Fibroblast of lung (primary cell): ENCODE measurements at places on chromosomes 5 and 9. TPM values are rescaled to one million over a fixed set of nuclear protein-coding genes. Genes with fewer than 3 reads are reported as not detected.

The LRRC14B gene
- not detected in 2 replicates for total RNA-seq

DNA sequence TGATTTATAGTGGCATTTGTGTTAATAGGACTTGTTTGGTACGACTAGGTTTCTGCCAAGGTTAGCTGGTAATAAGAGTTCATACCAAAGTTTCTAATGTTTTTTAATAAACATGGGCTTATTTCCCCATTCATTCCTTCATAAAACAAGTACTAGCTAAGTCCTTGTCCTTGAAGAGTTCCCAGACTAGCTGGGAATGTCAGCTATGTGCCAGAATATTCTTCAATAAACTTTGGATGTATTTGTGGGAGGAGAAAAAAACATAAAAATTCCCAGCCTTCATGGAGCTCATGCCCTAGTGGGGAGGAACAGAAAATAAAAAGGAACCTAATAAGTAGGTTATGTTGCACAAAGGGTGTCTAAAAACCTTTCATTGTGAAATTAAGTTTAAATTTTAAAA, 176.9 kb downstream of the DENND1A start:
- no peaks in the 10 kb centered on the region for H3K4me1 ChIP-seq
- H3K27ac ChIP-seq, result no peak overlapping the region
- H3K36me3 ChIP-seq, result no peaks in the 10 kb centered on the region
- no peaks in the 10 kb centered on the region for H3K27me3 ChIP-seq
- H3K4me3 ChIP-seq, result no peak overlapping the region

GRCh38 chr5:169125571-169125970, 175.4 kb downstream of the SLIT3 start:
- DNase-seq, result no peak
- H3K27ac ChIP-seq, result no peak overlapping the region
- no peaks in the 10 kb centered on the region for H3K27me3 ChIP-seq
- no peaks in the 10 kb centered on the region for H3K36me3 ChIP-seq
- H3K4me1 ChIP-seq, result no peaks in the 10 kb centered on the region
- no peak overlapping the region for H3K4me3 ChIP-seq

DNA sequence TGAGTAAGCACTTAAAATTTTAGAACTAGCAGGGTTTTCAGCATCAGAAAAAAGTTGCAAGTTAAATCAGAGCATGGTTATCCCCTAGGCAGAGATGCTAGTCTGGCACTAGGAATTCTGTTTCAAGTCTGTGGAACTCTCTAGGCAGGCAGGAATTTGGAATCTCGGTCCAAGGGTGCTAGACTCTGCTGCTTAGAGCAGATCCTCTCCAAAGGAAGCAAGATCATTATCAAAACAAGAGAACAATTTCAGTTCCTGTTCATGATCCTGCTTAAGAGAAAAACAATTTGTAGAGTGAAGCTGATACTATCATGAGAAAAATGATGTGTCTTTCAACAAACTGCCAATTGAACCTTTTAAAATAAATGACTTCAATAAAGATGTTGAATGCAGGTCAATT, 420.7 kb downstream of the KIF4B start:
- H3K4me1 ChIP-seq, result no peaks in the 10 kb centered on the region
- H3K27me3 ChIP-seq, result no peaks in the 10 kb centered on the region
- no peak for DNase-seq
- H3K27ac ChIP-seq, result no peak overlapping the region

- peaks cover 2% of the 10 kb centered on the region for H3K36me3 ChIP-seq
- no peaks in the 10 kb centered on the region for H3K4me1 ChIP-seq
- no peak overlapping the region for H3K27ac ChIP-seq
- no peaks in the 10 kb centered on the region for H3K27me3 ChIP-seq
- no peak overlapping the region for H3K4me3 ChIP-seq
Measured at GRCh38 chr9:120608421-120608820, 28.5 kb upstream of the CDK5RAP2 start.

The KLHL3 gene
- 1.5 and 2.3 TPM in 2 replicates for total RNA-seq

DNA sequence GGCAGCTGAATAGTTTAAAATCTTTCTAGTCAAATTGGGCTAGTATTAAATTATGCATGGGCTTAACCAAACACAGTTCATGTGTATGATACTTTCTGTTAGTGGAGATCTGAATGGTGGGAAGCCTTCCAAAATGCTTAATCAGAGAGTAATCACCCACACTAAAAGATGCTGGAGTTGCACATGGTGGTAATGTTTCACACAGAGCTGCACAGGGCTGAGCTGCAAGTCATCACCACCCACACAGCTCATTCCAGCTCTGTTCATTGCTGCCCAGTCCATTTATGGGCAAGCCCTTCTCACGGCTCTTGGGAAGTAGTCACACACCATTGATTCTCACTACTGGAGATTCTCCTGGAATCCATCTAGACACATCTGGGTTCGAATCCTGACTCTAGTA, 351.5 kb upstream of the KCNN2 start:
- no peak overlapping the region for H3K4me3 ChIP-seq
- no peaks in the 10 kb centered on the region for H3K27me3 ChIP-seq
- no peaks in the 10 kb centered on the region for H3K4me1 ChIP-seq
- H3K27ac ChIP-seq, result no peak overlapping the region

DNA sequence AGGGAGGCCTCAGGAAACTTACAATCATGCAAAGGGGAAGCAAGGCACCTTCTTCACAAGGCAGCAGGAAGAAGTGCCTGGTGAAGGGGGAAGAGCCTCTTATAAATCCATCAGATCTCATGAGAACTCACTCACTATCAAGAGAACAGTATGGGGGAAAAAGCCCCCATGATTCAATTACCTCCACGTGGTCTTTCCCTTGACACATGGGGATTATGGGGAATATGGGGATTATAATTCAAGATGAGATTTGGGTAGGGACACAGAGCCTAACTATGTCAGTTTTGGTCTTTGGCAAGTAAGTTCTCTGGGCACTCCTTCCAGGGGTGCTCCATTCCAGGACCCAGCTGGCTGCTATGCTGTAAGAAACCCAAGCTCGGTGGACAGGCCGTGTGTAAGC, 275.3 kb upstream of the TUT7 start:
- DNase-seq, result no peak
- no peaks in the 10 kb centered on the region for H3K36me3 ChIP-seq
- H3K4me3 ChIP-seq, result no peak overlapping the region
- no peak overlapping the region for H3K27ac ChIP-seq
- no peaks in the 10 kb centered on the region for H3K27me3 ChIP-seq
- H3K4me1 ChIP-seq, result no peaks in the 10 kb centered on the region

GRCh38 chr9:126674365-126675146, 60.8 kb downstream of the LMX1B start:
- no peaks in the 10 kb centered on the region for H3K36me3 ChIP-seq
- no peaks in the 10 kb centered on the region for H3K4me1 ChIP-seq
- H3K27me3 ChIP-seq, result peaks cover 32% of the 10 kb centered on the region
- no peak overlapping the region for H3K4me3 ChIP-seq
- H3K27ac ChIP-seq, result no peak overlapping the region
- DNase-seq, result no peak

The PRR7 gene
- total RNA-seq, result 2.1 and 2.3 TPM in 2 replicates

DNA sequence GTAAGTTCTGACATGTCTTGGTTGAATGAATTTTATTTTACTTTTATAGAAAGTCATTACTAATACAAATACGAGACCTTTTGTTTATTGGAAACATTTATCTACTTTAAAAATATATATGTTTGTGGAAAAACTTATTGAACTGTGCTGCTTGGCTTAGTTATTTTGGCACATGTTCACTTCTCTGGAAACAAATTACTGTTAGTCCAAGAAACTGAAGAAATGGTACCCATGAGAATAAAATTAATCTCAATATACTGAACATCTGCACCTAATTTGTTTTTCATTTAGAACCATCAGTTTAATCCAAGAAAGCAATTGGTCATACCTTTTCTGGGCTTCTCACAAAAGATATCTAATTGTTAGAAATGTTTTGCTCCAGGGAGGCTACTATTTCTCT, 32.2 kb downstream of the INVS start:
- H3K36me3 ChIP-seq, result peaks cover 2% of the 10 kb centered on the region
- DNase-seq, result no peak
- H3K4me3 ChIP-seq, result no peak overlapping the region
- no peaks in the 10 kb centered on the region for H3K4me1 ChIP-seq
- H3K27me3 ChIP-seq, result no peaks in the 10 kb centered on the region

The F2R gene
- total RNA-seq, result 164 and 265 TPM in 2 replicates

- H3K4me3 ChIP-seq, result peak within 1 kb of the TSS; percentile 21
- no peaks in the 10 kb centered on the region for H3K36me3 ChIP-seq
- no peak for DNase-seq
Measured at GRCh38 chr5:132746954-132747615, at the start of gene CCNI2. CCNI2 (plus strand) TSS chr5:132747426; CDS start chr5:132747496, 70 bp downstream.

GRCh38 chr9:91256235-91256634, 105.5 kb downstream of the AUH start:
- H3K4me3 ChIP-seq, result no peak overlapping the region
- peaks cover 6% of the 10 kb centered on the region for H3K4me1 ChIP-seq
- H3K36me3 ChIP-seq, result no peaks in the 10 kb centered on the region
- no peaks in the 10 kb centered on the region for H3K27me3 ChIP-seq
- DNase-seq, result no peak

DNA sequence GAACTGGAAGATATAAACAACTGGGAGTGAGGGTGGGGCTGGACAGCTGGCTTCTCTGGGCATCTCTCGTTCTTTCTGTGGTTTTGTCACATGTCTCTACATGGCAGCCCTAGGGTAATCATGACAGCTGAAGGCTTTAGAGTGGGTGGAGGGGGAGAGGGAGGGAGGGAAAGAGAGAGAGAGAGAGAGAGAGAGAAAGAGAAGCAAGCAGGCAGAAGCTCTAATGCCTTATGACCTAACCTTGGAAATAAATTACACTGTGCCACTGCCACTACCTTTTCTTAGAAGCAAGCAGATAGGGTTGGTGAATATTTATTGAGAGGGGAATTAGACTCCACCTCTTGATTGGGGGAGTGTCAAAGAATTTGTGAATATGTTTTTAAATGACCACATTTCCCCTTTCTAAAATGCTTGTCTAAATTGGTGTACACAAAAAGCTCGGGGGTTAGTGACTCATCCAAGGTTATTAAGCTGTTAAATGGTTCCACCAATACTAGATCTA, 2.6 kb upstream of the DAPK1 start:
- H3K27me3 ChIP-seq, result no peaks in the 10 kb centered on the region
- H3K4me1 ChIP-seq, result no peaks in the 10 kb centered on the region
- no peak overlapping the region for H3K4me3 ChIP-seq
- DNase-seq, result peak; percentile 72
- no peaks in the 10 kb centered on the region for H3K36me3 ChIP-seq
- H3K27ac ChIP-seq, result no peak overlapping the region

- peak overlapping the region; percentile 92 for H3K4me3 ChIP-seq
- H3K27ac ChIP-seq, result peak overlapping the region; percentile 99
- DNase-seq, result no peak
- H3K27me3 ChIP-seq, result no peaks in the 10 kb centered on the region
Measured at GRCh38 chr9:6681957-6682501, 36.5 kb upstream of the GLDC start.

The SLC6A19 gene
- total RNA-seq, result not detected in 2 replicates

GRCh38 chr5:1226839-1227581, 1.8 kb downstream of the SLC6A18 start:
- no peaks in the 10 kb centered on the region for H3K27me3 ChIP-seq
- H3K4me1 ChIP-seq, result no peaks in the 10 kb centered on the region

The SOX30 gene
- under 0.01 TPM in 1 of 2 replicates, not detected in the other for total RNA-seq

The PCDHGB1 gene
- 3.1 and 4.3 TPM in 2 replicates for total RNA-seq

DNA sequence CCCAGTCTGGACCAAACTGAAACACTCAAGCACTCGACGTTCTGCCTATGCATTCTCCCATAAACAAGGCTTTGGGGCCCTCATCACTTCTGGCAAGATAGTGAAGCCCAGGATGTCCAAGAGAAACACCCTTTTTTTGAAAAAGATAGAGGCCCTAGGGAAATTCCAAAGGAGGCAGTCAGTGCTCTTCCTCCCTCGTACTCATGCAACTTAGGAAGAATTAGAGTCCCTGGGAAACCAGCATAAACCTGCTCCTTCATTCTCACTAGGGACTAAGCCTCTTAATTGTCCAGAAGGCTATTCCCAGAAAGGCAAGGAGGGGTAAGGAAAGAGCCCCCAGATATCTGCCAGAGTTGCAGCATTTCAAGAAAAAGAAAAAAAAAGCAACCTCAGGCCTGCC, 7.8 kb upstream of the RUSC2 start:
- no peaks in the 10 kb centered on the region for H3K27me3 ChIP-seq
- no peak for DNase-seq
- H3K36me3 ChIP-seq, result no peaks in the 10 kb centered on the region

The WNT8A gene
- not detected in 2 replicates for total RNA-seq

The TRIM14 gene
- total RNA-seq, result 4.4 and 8.6 TPM in 2 replicates

DNA sequence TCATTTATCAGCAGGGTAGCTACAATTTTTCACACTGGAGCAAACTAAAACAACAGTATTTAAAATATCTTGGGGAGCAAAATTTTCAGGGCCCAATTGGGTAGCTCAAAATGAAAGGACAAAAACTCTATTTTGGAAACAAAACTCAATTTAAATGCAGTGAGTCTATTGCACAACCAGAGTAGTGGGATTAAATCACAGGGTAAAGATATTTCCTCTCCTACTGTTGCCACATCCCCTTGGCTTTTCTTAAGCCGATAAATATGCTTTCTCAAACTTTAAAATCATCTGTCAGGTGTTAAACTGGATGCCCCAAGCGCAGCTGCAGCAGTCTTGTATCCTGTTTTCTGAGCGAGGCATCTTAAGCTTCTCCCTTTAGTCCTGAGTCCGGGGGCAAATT, 1474.3 kb upstream of the CDH9 start:
- H3K27ac ChIP-seq, result no peak overlapping the region
- no peaks in the 10 kb centered on the region for H3K4me1 ChIP-seq

The TMEM8B gene
- total RNA-seq, result 2.1 and 3.0 TPM in 2 replicates

The SLC23A1 gene
- not detected in 2 replicates for total RNA-seq

The HTR1A gene
- total RNA-seq, result not detected in 2 replicates

- no peaks in the 10 kb centered on the region for H3K4me1 ChIP-seq
- no peaks in the 10 kb centered on the region for H3K36me3 ChIP-seq
- DNase-seq, result peak; percentile 62
Measured at GRCh38 chr5:50302815-50303490, 138.1 kb downstream of the EMB start.

- no peaks in the 10 kb centered on the region for H3K36me3 ChIP-seq
- H3K4me1 ChIP-seq, result no peaks in the 10 kb centered on the region
- DNase-seq, result no peak
- H3K27ac ChIP-seq, result no peak overlapping the region
Measured at GRCh38 chr5:151868451-151868850, 56.2 kb downstream of the GLRA1 start.

- no peaks in the 10 kb centered on the region for H3K27me3 ChIP-seq
- no peak overlapping the region for H3K4me3 ChIP-seq
- no peaks in the 10 kb centered on the region for H3K36me3 ChIP-seq
- H3K4me1 ChIP-seq, result peaks cover 2% of the 10 kb centered on the region
- DNase-seq, result no peak
Measured at GRCh38 chr5:131367219-131367860, 103.5 kb downstream of the CDC42SE2 start.

The PRELID2 gene
- 26.5 and 27.9 TPM in 2 replicates for total RNA-seq

DNA sequence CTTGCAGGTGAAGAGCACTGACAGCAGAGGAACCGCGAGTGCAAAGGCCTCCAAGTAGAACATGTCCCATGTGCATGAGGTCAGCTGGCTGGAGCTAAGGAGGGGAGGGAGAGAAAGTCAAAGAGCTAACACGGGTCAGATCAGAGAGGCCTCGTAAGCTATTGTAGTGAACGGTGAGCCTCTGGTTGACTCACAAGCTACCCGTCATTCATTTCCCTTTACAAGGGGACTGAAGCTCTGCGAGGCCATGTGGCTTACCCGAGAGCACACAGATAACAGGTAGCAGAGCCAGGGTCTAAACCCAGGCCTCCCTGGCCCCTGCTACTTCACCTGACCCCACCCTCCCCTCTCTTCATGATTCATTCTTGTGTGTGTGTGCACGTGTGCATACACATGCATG, 152.7 kb upstream of the ADRA1B start:
- no peak overlapping the region for H3K27ac ChIP-seq
- no peaks in the 10 kb centered on the region for H3K36me3 ChIP-seq
- H3K4me3 ChIP-seq, result no peak overlapping the region
- H3K4me1 ChIP-seq, result peaks cover 5% of the 10 kb centered on the region
- DNase-seq, result no peak

- H3K27me3 ChIP-seq, result no peaks in the 10 kb centered on the region
- H3K4me3 ChIP-seq, result no peak overlapping the region
- H3K4me1 ChIP-seq, result no peaks in the 10 kb centered on the region
- no peak for DNase-seq
- no peak overlapping the region for H3K27ac ChIP-seq
Measured at GRCh38 chr5:8481007-8481406, 612.1 kb downstream of the MTRR start.

The RFESD gene
- total RNA-seq, result 3.1 and 4.8 TPM in 2 replicates
